ENCODE measurements at places on chromosomes 11 and 22. TPM values are rescaled to one million over a fixed set of nuclear protein-coding genes. Genes with fewer than 3 reads are reported as not detected.

SLC1A2 gene
- total RNA-seq: not detected

TMPRSS13 gene
- total RNA-seq: not detected

F2 gene
- total RNA-seq: not detected

SAMM50 gene
- 31.3 TPM for total RNA-seq

SLN gene
- not detected for total RNA-seq

SLC25A45 gene
- 7.0 TPM for total RNA-seq

SYT7 gene
- 1.8 TPM for total RNA-seq

RASGRP2 gene
- 17.4 TPM for total RNA-seq

C11orf97 gene
- not detected for total RNA-seq

TOB2 gene
- 43.6 TPM for total RNA-seq

OR52H1 gene
- total RNA-seq: not detected
